ENCODE measurements at places on chromosomes 3 and 15.

- no peak for DNase-seq
Observed at GRCh38 chr3:6018456-6018855, 830.9 kb downstream of the EDEM1 start.

DNA sequence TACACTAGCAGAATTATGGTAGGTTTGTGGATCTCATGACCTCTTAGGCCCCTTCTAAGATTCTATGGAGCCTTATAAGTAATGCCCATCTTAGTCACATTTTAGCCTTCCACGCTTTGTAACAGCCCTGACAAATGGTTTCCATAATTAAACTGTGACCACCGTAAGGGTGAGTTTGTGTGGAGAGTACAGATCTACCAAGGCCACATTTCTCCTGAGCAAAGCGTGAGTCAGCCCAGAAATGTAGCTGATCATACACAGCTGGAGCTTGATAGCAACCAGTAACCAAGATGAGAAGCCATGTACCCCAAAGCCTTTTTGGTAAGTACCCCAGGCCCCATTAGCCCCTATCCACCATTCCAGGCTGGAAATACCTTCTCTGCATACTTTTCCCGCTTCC is 31.7 kb downstream of the CHAC1 start:
- no peak for DNase-seq

GRCh38 chr3:146414010-146414409 is 55.4 kb downstream of the PLSCR2 start:
- DNase-seq: no peak

DNA sequence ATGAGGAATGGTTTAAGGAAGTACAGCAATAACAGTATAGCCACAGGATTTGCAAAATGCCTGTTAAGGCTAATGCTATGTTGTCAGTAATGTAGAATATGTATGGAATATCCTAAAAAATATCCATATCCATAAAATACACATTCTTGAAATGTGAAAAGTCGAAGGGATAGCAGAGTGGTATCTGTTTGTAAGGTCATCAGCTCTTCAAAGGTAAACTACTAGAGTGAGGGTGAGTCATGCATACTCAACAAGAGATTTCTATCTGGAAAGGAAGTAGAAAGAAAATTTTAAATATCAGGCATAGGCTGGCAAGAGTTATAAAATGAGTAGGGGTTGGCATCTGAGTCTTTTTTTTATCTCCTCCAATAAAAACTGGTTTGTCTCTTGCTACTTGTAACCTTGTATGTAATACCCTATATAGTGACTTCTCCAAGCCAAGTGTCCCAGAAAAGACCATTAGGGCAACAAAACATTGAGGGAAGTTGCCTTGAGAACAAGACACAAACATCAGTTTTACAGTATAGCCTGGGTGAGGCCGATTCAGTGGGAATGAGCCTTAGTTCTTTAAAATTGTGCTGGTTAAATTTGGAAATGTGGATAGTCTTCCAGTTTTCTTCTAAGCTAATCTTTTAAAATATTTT is 103.1 kb downstream of the SPATA16 start:
- no peak for DNase-seq

- DNase-seq: no peak
Observed at GRCh38 chr15:68360721-68361120, 71.2 kb downstream of the ITGA11 start.

DNA sequence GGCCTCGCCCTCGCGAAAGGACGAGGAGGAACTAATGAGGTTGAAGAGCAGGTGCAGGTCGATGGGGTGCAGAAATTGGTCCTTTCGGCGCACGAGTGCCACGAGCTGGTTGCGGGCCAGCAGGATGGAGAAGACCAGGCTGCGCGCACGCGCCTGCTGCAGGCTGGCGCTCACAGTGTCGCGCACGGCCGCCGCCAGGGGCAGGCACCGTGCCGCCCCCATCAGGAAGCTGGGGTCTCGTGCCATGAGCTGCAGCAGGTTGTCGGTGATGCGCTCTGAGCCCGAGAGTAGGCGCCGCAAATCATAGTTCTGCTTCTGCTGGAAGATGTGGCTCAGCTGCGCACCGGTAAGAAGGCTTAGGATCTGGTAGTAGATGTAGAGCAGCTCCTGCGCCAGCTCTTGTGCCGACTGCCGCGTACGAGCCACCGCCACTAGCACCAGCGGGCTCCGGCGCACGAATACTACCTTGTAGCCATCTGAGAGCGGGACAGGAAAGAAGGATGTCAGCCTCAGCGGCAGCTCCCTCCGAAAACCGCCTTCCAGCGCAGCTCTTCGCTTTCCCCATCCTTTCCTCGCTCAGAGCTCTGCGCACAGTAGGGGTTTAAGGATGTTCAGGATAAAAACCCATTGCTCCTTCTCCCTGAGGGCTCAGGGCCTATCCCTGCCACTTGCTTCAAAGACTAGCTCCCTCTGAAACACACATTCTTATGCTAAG is 6.9 kb upstream of the MST1R start:
- no peak for DNase-seq

- DNase-seq: no peak
Observed at GRCh38 chr3:42856544-42856943, 19.1 kb downstream of the CYP8B1 start.

DNA sequence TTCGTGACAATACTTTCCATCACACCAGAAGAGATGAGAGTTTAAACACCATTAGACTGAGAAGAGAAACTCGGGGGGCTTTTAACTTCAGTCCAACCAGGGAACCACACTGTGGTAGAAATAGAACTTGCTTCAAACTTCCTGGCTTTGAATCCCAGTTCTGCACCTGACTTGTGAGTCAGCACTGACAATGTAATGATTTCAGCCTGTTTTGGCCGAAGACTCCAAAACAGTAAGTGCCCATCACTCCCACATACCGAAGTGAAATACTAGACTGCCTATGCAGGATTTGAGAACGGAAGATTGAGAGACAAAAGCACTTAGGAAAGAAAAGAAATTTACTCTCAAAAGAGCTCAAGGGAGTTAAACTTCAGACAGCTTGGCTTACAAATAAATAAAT is 27.0 kb downstream of the C2CD4B start:
- no peak for DNase-seq

DNA sequence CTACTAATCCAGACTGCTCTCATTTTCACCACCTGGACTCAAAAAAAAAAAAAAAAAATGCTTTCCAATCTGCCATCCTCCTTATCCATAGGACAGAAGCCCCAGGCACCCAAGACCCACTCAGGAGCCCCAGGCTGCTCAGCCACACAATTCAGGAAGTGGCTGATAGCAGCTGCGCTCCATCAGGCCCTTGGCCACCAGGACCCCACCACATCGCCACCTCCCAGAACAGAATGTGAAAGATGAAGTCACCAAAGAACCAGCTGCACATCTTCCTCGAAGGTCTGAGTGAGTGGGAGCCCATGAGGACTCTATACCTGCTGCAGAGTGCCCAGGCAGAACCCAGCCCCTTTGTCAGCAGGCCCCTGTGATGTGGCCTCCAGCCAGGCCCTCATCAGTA is 19.5 kb downstream of the POC1A start:
- no peak for DNase-seq

DNA sequence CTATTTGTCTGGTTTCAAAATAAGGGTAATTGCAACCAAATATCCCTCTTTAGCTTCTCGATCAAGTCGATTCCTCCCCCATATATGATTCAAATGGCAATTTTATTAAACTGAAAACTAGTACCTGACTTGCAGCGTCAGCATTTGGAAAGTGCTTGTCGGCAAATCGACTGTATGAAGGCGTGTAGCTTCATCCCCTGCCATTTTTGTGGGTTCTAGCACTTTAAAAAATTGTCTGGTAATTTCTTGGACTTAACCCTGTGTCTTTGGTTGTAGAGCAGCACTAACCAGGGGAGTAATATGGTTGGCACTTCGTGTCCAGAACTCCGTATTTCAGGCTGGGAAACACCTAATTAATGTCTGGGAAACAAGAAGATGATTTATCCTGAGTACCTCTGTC is 573 bp downstream of the MME start:
- DNase-seq: no peak

- DNase-seq: no peak
Observed at GRCh38 chr3:165748094-165748493, 89.1 kb downstream of the BCHE start.

- DNase-seq: no peak
Observed at GRCh38 chr15:57751177-57751800, 44.8 kb downstream of the POLR2M start.

- no peak for DNase-seq
Observed at GRCh38 chr3:171095063-171095462, 68.5 kb upstream of the SLC2A2 start.

DNA sequence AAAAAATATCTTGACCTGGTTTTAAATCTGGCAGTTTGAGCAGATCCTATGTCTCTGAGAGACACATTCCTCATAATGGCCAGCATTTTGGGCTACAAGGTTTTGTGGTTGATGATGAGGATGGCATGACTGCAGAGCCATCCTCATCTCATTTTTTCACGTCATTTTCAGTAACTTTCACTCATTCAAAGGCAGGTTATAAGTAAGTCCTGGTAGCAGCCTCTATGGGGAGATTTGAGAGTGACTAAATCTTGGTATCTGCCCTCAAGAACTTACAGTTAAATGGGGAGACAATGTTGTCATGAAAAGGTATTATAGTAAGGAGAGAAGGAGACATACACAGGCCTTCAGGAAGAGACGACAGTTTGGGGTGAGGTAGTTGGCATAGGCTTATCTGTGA is 14.5 kb downstream of the TIGIT start:
- no peak for DNase-seq

DNA sequence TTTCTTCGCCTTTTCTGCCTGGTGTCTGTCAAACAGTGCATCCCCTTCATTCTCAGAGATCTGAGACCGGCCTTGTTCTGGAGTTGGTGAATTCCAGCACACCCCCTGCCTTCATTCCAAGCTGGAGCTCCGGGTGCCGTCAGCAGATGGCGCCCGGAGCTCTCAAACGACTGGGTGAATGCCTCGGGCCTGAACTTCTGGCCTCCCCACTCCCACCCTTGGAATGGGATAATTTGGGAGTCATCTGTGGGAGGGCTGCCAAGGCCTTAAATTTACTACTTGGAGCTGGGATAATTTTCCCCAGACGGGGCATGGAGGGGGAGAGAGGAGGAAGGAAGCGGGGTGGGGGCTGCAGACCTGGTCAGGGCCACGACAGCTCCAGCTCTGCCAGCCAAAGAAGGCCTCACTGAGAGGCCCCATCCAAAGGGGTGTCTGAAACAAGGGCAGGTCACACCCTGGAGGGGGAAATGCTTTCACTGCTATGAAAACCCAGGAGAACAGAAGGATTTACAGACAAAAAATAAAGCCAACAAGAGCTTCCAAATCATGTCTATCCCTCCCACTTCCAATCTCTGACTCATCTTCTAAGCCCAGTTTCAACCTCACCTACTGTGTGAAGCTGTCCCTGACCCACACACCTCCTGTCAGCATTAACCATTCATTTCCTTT is 187.9 kb downstream of the OPA1 start:
- DNase-seq: peak; percentile 69
